ENCODE measurements at places on chromosomes 3 and 15. TPM values are rescaled to one million over a fixed set of nuclear protein-coding genes. Genes with fewer than 3 reads are reported as not detected.

PARP15 gene
- total RNA-seq = not detected

DNA sequence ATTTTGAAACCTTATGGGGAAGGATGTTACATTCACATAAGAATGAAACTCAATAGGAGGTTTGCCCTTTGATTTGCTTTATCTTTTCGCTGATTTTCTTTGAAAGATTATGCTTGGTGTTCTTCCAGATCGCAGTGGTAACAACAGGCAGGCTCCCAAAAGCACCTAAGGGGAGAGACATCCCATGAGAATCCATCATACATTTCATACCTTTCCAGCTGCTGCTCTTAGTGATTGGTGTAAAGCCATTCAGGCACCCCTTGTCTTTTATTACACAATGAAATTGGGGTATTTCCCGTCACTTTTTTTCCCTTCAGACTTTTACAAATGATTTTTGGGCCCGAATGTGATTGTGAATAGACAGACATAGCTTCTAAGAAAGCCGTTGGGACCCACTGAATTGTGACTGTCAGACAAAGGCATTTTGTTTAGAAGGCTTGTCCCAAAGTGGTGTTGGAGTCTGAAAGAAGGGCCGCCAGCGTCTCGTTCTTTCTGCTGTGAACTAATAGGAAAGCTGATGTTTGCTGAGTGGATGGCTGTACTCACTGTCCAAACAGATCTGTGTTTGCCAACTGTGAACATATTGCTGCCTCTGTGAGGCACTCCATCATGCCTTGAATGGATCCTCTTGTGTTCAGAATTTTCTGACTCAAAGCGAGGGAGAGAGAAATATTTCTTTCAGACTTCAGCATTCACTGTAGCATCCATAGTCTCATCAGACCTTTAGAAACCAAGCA, 164.3 kb downstream of the FNDC3B start:
- DNase-seq = no peak

- no peak for DNase-seq
These were observed 13.6 kb downstream of the PDZRN3 start for GRCh38 chr3:73611176-73611575.

DNA sequence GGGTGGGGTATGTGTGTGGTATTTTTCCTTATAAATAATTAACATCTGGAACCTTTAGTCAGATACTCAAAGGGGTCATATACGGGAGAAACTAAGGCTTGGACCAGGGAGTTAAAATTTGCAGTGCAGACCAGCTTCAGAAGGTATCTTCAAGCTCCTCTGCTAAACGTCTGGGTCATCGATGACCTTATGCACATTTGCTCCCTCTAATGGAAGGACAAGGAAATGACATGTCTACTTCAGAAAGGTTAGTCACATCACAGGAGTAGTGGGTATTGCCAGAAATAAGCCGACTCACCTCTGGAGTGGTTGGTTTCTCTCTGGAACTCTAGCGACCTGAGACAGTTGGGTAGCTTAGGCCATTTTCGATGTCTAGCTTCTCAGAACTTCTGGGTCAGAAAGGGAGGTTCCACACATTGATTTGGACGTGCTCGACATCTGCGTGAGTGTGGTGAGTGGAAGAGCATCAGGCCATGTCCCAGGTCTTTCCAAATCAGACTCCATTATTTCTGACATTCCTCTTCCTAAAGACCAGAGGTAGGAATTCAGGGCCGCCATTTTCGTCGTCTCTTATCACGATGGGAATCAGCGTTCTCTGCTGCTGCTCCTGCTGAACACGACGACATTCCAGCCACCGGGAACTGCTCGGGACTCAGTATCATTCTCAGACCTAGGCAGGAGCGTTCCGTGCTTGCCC, 31.8 kb upstream of the RASA2 start:
- peak; percentile 65 for DNase-seq

DNA sequence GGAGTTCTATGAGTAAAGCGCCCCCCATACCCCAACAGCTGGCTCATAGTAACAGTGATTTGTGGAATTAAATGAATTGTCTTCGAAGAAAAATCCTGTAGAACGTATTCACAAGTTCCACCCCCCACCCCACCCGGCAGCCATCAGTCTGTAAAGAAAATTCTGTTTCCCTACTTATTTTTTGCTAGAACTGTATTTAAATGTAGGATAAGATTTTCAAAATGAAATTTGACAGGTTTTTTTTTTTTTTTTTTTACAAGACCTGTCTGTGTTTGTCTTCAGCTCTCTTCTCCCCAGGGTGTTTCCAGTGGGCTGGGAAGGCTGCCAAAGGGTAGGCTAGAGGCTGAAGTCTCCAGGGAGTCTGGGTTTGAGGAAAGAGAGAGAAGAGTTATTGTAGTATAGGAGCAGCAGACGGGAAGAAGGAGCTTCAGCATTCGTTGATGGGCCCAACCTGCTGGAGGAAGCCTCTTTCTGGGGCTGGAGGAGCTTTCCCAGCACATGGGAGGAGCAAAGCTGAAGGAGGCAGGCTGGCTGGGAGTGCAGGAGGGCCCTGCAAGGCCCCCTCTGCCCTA, 130.6 kb upstream of the SEMA6D start:
- DNase-seq = no peak
